ENCODE measurements at places on chromosomes 12 and 14. TPM values are rescaled to one million over a fixed set of nuclear protein-coding genes. Genes with fewer than 3 reads are reported as not detected.

DNA sequence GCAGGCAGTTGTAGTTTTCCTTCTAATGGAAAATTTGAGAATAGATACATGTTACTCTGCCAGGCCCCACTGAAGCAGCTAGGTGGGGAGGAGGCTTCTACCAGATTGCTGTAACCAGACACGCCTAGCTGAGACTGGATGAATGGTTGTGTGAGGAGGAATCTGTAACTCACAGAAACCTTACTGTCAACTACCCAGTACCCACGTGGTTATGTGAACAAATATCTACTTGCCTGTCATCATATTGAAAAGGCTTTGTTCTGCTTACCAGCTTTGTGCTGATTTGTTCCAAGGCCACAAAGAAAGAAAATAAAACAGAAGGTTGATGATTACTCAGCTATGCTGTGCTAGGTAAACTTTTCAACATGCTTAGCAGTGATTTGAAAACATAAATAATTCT, 167.2 kb downstream of the CAPZA3 start:
- no peaks in the 10 kb centered on the region for H3K27me3 ChIP-seq
- DNase-seq: no peak
- H3K27ac ChIP-seq: no peak overlapping the region
- no peaks in the 10 kb centered on the region for H3K4me1 ChIP-seq
- no peak overlapping the region for H3K4me3 ChIP-seq

DNA sequence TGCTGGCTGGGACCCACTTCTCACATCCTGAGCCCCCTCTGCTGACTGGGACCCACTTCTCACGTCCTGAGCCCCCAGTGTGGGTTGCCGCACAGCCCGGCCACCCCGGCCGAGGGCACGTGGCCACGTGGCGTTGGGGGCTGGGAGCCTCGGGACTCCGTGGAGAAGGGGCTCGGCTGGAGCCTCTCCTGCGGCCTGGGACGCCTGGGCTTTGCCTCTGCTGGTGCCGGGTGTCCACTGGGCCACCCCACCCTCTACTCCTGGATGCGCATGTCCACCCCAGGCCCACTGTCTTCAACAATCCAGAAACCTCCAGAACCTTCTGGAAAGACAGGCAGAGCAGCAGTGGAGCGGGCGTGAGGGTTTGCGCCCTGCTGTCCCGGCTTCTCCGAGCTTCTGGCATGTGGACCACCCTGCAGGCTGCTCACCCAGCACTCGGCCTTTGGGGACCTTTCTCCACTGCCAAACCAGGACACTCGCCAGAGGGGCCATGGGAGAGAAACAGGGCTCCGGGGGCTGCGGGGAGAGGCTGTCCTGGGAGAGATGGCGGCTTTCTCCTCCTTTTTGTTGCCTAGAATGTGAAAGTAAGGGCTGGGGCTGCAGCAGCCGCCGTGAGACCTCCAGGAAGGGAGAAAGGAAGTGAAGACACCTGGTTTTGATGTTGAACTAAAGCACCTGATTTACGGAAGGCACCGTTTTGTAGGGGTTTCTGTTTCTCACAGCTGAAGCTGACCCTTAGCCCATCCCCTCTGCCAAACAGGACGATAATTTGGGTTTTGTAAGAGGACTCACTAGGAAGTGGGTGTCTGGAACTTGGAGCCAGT, 30.0 kb downstream of the NOC4L start:
- H3K4me3 ChIP-seq: no peak overlapping the region
- H3K27ac ChIP-seq: no peak overlapping the region
- no peaks in the 10 kb centered on the region for H3K27me3 ChIP-seq
- H3K4me1 ChIP-seq: peaks cover 9% of the 10 kb centered on the region

ANKS1B gene
- 0.47 TPM for total RNA-seq

- no peaks in the 10 kb centered on the region for H3K27me3 ChIP-seq
- no peak overlapping the region for H3K4me3 ChIP-seq
- no peak for DNase-seq
- H3K4me1 ChIP-seq: no peaks in the 10 kb centered on the region
These were observed 43.1 kb upstream of the ATF7IP start for GRCh38 chr12:14322403-14322802.

GRCh38 chr12:119292893-119293630, 41.5 kb upstream of the CCDC60 start:
- H3K27me3 ChIP-seq: peaks cover 2% of the 10 kb centered on the region
- H3K4me3 ChIP-seq: no peak overlapping the region
- no peak for DNase-seq
- H3K36me3 ChIP-seq: no peaks in the 10 kb centered on the region
- H3K4me1 ChIP-seq: no peaks in the 10 kb centered on the region

All from T-cell (primary cell).